ENCODE measurements at places on chromosomes 2 and 18. TPM values are rescaled to one million over a fixed set of nuclear protein-coding genes. Genes with fewer than 3 reads are reported as not detected.

Gene DTYMK
- 45.7 TPM for total RNA-seq

Gene CCDC74B
- total RNA-seq: 0.51 TPM

- DNase-seq: no peak
Measured at GRCh38 chr2:240774856-240775255, 45.2 kb downstream of the KIF1A start.

GRCh38 chr2:42601076-42601475 is 32.6 kb downstream of the MTA3 start:
- DNase-seq: no peak

- DNase-seq: no peak
Measured at GRCh38 chr2:164754157-164755093, 87.2 kb downstream of the COBLL1 start.

DNA sequence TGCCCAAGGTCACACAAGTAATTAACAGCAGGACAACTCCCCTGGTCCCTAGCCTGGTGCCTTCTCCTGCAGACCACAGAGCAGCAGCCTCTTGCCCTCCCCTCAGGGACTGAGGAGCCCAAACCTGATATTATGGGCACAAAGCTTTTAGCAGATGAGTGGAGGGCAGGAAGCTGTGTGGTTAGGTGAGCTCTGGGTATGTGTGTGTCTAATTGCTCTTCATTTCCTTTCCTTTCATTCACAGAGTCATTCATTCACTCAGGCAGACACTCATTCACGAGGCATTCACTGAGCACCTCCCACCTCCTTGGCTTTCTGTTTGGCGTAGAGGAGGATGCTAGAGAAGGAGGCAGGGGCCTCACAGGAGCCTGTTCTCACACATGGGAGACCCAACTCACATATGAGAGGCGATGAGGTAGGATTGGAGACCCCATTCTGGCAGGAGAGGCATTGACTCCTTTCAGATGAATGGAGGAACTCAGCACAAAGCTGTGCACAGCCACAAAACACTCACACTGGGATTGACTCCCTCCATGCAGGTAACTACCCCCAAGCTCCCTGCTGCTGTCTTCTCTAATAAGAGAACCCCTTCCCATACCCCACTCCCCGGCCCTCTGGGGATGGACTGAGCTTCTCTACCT is 306.8 kb upstream of the SKOR2 start:
- no peak for DNase-seq

DNA sequence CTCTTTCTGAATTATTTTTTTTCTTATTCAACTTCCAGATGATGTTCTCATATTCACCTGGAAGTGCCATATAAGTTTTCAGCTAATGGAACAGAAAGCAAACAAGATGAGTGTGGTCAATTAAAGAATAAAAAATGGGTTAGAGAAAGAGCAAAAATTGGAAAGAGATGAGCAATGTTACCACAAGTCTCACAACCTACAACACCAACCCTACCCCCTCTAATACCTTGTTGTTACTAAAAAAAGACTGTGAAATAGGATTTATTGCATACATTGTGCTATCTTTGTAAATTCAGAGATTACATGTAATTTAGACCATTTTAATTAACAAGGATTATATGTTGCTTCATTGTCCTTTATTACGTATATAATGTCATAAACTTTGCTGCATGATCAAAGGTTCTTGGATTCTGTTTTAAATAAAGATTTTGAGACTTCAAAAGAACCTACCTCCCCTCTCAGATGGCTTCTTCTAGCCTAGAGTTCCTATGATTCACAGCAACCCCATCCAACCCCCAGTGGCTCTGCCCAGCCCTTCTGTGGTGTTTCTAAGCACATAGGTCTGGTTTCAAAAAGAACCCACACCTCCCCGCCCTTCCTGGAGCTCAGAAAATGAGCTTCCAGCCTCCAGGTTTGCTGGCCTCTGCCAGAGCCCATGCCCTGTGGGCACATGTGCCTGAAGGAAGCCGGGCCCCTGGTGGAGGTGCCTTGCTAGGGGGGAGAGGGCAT is 24.7 kb downstream of the LGALSL start:
- DNase-seq: no peak

Measured in dermis microvascular lymphatic vessel endothelial cell (primary cell).